ENCODE measurements at places on chromosomes 12 and 14.

- no peak for DNase-seq
These were observed 620 bp downstream of the C1S start for GRCh38 chr12:7061138-7061537.

GRCh38 chr14:71022012-71022869 lies 115.0 kb downstream of the PCNX1 start:
- no peak for DNase-seq

GRCh38 chr12:50488801-50489200 lies 16.0 kb upstream of the DIP2B start:
- DNase-seq, result no peak

DNA sequence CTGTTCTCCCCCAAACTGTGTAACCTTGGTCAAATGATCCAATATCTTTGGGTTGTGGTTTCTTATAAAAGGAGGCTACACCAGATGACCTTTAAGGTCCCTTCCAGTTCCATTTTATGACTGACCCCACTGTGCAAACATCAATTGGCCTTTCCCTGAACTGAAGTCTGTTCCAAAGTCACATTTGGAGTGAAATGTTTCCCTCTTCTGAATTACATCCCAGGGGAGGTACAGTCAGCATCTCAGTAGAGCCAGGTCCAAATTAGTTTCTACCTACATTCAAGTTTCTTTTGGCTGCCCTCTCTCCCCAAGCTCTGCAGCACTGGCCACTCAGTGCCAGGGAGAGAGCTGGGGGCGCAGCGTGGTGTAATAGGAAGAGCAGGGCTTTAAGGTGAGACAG lies 34.4 kb downstream of the LIMA1 start:
- no peak for DNase-seq

GRCh38 chr14:79783041-79783440 lies 428.3 kb downstream of the DIO2 start:
- DNase-seq, result no peak

- no peak for DNase-seq
These were observed 6.3 kb downstream of the PPM1H start for GRCh38 chr12:62928632-62929031.

DNA sequence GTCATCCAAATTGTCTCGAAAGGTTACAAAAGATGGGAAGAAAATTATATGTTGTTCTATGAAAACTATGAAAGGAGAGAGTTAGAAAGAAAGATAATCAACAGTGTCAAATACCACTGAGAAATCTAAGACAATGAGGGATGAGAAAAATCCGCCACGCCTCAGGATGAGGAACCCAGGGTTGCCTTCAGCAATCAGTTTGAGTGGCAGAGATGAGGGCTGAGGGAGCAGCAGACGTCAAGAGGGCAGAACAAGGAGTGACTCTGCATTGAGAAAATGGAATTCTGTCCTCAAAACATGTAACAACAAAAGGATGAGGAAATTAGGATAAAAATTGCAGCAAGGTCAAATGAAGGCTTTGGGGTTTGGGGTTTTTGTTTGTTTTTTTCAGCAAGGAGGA lies 18.3 kb upstream of the OXA1L start:
- no peak for DNase-seq

- no peak for DNase-seq
These were observed 6.1 kb downstream of the HOXC10 start for GRCh38 chr12:53991077-53991460.
